ENCODE measurements at places on chromosomes 16 and 17.

- no peak for DNase-seq
Measured at GRCh38 chr17:57707892-57708291, 37.2 kb downstream of the CCDC182 start.

DNA sequence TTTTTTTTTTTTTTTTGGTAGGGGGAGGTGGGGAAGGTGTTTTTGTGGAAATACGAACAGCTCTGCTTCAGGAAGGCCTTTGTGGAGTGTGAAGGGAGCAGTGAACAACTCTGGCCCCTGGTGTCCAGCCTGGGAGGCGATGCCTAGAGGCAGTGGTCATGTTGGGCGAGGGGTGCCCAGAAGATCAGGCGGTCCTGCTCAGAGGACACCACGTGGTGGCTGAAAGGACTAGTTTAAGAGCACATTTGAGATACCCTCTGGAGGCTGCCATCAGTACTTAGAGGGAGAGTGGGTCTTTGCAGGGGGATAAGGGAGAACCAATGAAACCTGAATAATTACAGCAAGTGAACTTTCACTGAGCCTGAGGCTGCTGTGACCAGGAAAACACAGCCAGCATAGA lies 40.1 kb upstream of the RHOT1 start:
- no peak for DNase-seq

DNA sequence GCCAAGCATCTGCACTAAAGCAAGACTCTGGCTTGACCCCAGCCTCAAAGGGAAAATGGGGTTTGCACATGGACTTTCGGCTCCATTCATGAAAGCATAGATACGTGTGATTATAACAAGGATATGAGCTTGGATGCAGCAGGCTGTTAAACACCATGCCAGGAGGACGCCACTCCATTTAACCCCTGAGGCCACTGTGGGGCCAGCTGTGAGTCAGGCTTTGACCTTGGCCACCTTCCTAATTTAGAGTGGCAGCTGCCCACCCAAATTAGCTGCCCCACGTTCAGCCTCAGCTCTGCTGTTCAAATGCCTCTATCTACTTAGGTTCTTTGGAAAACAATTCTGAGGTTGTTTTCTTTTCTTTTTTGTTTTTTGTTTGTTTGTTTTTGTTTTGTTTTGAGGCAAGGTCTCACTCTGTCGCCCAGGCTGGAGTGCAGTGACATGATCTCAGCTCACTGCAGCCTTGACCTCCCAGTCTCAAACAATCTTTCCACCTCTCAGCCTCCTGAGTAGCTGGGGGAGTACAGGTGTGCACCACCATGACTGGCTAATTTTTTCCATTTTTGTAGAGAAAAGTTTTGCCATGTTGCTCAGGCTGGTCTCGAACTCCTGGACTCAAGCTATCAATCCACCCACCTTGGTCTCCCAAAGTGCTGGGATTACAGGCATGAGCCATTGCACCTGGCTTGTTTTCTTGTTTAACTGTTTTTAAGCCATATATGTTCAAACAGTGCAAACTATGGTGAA lies 23.2 kb upstream of the KIFC3 start:
- DNase-seq: no peak

DNA sequence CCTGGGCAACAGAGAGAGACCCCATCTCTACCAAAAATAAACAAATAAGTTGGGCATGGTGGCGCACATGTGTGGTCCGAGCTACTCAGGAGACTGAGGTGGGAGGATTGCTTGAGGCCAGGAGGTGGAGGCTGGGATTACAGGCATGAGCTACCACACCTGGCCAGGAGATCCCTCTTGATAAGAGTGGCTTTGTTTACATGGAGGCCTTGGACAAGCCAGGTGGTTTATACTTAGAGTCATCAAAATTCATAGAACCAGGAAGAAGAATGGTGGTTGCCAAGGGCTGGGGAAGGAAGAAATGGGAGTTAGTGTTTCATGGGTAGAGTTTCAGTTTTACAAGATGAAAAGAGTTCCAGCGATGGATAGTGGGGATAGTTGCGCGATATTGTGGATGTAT lies 8.8 kb upstream of the ZFP1 start:
- no peak for DNase-seq

DNA sequence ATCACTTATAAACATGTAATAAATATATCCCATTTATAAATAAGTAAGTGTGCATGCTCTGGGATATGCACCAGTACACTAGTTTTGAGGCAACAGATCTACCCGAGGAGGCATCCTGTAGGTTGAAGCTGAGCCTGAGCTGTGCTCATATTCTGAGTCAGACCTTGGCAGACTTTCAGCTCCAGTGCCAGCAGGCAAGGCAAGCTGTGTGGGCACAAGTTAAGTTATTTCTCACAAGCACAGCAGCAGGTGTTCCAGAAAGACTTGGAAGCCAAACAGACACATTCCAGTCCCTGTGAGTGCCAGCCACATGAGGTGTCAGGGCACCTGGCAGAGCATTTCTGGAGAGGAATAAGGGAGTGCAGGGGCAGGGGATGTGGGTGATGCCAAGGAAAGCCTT lies 1.3 kb upstream of the CLEC19A start:
- DNase-seq: no peak

DNA sequence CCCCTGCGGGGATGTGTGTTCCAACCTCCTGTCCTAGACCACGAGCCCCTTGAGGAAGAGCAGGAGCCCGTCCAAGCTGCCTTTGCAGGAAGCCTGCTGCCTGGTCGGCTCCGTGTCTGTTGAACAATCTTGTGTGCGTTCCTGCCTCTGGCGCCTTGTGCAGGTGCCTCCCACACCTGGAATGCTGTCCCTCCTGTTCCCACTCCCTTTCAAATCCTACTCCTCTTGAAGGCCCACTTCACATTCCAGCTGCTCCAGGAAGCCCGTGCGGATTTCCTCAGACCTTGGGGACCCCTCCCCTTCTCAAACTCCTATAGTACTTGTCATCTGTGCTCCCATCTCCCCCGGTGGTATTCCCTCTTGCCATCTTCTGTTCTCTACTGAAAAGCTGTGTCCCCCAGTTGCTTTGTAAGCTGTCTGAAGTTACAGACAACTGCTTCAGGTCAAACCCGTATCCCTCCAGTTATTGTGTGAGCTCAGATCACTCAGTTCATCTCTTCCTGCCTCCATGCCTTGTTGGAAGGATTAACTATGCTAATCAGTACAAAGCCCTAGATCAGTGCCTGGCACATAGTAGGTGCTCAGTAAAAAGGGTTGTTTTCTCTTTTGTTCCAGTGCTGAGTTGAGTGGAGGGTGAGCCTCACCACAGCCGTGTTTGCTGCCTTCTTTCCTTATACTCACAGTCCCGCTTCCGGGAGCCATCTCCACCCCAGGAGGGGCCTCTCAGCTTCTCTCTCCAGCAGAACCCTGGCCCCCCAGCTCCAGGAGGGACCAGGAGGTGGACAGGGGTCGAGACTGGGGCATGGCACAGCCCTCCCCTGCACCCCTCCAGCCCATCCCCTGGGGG lies 241.8 kb upstream of the CIBAR2 start:
- DNase-seq: no peak

GRCh38 chr17:4800462-4801196 lies 1.5 kb downstream of the C17orf114 start:
- no peak for DNase-seq

DNA sequence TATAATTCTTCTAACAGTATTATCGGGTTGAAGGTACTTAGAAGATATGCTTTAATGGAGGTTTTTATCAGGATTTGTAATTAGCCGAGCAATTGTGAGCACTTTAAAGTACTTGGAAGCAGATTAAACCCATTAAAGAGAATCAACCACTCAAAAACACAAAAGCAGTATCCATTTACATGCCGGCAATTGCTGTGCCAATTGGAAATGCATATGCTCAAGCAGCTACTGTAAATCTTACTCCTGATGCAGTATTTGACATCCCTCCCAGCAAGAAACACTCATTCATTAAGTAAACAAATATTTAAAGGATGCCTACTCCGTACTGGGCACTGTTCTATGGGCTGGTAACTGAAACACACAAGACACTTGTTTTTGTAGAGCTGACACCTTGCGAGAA lies 11.4 kb upstream of the CCL1 start:
- no peak for DNase-seq

DNA sequence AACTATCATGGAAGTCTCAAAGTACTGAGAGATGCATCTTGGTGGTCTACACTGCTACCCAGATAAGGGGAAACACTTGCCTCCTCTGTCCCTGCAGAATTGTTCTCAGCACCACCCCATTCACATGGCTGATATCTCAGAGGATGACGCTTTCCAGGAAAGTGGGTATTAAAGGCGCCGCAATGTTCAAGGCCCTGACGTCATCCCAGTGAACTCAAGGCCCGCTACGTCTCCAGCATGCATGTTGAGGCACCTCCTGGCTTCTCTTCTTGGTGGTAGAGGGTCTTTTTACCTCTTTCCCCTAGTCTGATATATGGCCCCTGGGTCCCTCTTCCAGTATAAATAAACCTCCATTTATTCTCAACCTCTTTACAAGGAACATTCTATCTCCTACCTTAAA lies 1.0 kb downstream of the OR1A1 start:
- no peak for DNase-seq
